ENCODE measurements at places on chromosomes 7 and 10.

GRCh38 chr7:85749696-85750453 is 563.0 kb upstream of the SEMA3D start:
- DNase-seq, result no peak

DNA sequence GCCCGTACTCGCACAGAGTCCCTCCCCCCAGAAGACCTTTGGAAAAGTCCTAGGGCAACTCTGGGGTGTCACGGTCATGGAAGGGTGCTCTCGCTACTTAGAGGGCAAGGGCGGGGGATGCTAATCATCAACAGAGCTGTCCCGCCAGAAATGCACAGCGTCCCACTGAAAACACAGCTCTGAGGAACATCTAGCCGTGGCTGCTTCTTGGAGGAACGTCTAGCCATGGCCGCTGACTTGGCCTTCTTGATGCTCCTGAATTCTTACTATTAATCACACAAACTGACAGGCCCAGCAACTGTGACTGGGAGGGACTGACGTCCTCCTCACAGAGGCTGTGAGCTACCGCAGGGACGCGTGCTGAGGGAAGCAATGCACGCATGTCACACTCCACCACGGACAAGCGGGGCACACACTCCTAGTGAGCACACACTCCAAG is 1.7 kb downstream of the TUBGCP2 start:
- no peak for DNase-seq

- no peak for DNase-seq
These were observed 29.5 kb downstream of the FOXK1 start for GRCh38 chr7:4711634-4712033.

DNA sequence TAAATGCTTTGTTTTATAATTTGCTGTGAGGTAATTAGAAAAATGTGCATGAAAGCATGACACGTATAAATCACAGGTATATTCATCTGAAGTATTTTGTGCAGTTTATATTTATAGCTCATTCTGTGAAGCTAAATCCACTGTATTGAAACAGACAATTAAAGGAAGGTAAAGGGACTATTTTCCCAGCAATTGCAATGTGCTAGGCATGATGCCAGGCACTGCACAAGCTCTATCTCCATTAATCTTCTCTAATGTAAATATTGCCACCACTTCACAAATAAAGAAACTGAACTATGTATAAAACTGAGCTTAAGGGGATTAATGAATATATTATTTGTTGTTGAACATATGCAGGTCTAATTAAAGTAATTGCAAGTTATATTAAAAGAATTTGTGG is 1012.5 kb downstream of the NRG3 start:
- DNase-seq, result no peak

DNA sequence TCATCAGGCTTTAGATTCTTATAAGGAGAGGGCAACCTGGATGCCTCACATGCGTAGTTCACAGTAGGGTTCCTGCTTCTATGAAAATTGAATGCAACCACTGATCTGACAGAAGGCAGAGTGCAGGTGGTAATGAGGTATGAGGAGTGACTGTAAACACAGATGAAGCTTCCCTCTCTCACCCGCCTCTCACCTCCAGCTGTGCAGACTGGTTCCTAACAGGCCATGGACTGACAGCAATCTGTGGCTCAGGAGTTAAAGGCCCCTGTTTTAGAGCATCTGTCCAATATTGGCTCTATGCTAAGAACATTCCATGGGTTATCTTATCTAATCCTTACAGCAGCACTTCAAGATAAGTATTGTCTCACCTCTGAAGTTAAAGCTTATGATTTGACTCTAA is 213.5 kb upstream of the NRP1 start:
- DNase-seq, result no peak

DNA sequence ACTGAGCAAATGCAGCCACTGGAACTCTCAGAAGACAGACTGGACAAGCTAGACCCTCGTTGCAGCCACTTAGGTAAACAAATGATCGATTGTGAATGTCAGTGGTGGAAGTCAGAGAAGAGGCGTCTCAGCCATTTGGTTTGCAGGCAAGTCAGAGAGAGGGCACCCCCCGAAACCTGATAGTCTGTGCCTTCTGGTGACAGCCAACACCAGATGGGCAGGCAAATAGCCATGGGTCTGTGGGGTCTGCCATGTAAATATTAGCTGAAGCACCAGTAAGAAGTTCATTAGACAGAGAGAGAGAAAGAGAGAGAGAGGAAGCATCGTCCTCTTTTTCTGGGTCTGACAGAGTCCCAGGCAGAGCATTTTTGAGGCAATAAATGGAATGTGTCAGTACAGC is 5.4 kb downstream of the PPP1R17 start:
- DNase-seq, result no peak

GRCh38 chr10:60170250-60170649 is 219.4 kb downstream of the ANK3 start:
- DNase-seq, result no peak

- DNase-seq, result no peak
These were observed 270.4 kb upstream of the KLF14 start for GRCh38 chr7:131004371-131004770.

GRCh38 chr7:137453356-137453755 is 109.8 kb upstream of the PTN start:
- no peak for DNase-seq

- DNase-seq, result no peak
These were observed 59.0 kb upstream of the SORCS3 start for GRCh38 chr10:104581884-104582601.

DNA sequence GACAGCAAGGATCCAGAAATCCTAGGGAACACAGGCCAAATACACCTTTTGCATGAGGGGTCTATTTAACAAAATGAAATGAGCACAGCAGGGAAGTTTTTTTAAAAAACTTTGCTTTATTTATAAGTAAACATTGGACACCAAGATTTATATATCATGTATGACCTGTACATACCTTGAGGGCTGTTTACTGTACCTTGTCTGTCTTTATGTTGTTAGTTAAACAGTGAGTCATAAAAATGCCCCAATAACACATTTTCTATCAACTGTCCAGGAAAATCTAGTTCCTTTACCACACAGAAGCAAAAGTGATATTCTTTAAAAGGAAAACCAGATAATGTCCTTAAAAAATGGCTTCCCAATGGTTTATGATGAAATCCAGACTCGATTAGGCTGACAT is 45.1 kb upstream of the AGR3 start:
- no peak for DNase-seq

DNA sequence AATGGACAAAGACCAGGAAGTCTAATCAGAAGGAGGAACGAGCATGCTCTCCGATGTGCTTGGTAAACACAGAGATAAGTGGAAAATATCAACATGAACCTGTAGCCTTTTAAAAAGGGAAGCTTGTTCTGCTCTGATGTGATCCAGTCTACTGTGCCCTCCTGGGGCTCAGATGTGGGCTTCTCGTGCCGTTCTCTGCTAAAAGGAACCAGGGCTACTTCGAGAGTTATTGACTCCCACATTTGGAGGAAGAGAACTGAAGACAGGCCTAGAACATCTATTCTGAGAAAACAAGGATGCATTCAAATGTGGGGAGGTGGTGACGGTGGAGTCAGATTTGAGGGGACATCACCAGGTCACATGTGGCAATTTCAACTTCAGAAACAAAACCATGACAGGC is 325.4 kb downstream of the GLRX3 start:
- no peak for DNase-seq

DNA sequence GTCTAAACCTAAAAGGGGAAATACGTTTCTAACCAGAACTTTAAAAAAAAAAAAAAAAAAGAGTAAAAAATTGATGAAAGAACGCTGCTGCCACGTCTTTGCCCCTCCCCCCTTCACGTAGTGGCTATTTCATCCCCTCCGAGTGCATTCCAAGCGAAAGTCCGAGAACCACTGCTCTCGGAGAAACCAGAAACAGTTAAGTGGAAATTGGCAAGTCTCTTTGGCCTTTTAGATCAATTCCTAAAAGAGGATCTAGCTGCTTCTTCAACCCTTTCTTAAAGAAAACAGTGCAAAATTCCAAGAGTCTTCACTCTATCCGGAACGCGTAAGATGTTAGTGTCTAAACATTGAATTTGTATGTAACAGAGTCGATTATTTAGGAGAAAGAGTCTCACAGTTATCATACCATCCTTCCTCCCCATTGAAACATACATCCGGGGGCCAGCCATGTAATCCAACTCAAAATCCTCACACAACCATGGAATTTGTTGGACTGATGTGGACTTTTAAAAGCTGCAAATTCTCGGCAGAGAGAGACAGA is 1.1 kb downstream of the P4HA1 start:
- peak; percentile 15 for DNase-seq

DNA sequence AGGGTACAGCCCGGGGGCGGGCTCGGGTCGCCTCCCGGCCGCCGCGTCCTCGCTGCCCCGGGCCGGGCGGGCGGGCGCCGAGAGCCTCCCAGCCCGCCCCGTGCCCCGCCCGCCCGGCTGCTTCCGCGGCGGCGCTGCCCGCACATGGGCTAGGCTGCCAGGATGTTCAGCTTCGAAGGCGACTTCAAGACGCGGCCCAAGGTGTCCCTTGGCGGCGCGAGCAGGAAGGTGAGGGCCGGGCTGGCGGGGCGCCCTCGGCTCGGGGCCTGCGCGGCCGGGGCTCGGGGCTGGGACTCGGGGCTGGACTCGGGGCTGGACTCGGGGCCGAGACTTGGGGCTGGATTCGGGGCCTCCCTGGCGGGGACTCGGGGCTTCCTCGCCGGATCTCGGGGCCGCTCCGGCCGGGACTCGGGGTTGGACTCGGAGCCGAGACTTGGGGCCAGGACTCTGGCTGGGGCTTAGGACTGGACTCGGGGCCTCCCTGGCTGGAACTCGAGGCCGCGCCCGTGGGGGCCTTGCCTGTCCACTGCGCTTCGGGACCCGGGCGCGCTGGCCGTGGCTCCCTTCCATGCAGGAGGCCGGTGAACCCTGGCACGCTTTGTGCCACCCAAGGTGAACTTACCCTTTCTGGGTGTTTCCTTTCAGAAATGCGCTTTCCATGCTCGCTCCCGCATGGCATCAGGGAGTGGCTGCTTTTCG is 534 bp downstream of the UBE3C start:
- no peak for DNase-seq

- no peak for DNase-seq
These were observed 324.7 kb upstream of the ZMIZ1 start for GRCh38 chr10:78744056-78744455.

- DNase-seq, result no peak
These were observed 626.2 kb downstream of the SUGCT start for GRCh38 chr7:40760987-40761386.

DNA sequence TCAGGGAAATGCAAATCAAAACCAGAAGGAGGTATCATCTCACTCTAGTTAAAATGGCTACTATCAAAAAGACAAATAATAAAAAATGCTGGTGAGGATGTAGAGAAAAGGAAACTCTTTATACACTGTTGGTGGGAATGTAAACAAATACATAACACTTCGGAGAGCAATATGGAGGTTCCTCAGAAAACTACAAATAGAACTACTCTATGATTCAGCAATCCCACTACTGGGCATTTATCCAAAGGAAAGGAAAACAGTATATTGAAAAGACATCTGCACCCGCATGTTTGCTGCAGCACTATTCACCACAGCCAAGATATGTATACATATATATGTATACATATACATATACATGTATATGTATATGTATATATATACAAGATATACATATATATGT is 94.2 kb downstream of the C10orf90 start:
- no peak for DNase-seq

DNA sequence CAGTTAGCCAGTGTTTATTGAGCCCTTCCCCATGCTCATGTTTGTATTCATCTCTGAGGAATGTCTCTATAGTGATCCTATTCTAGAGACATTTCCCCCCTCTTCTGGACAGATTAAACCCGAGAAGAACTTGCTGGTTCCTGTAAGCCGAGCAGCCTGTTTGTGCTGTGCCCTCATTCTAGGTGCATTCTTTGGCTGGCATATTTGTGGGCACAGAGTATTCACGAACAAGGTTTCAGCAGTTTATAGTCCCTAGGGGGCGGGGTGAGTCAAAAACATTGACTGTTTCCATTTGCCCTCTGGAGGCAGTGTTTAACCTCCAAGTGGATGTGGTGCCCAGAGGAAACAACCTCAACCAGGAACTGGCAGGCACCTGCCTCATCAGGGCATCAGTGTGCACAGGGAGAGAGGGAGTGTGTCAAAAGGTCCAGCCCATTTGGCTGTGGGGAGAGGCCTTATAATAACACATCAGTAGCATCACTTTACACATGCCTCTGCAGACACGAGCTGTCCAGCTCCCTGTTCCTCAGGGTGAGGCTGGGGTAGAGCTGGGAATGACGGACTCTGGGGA is 273.3 kb upstream of the LRGUK start:
- no peak for DNase-seq

All from stimulated activated effector memory CD8-positive, alpha-beta T cell treated with anti-CD3 and anti-CD28 coated beads, Interleukin-12 subunit alpha, Interleukin-12 subunit beta, amount 100 ng/mL, for 72 hours (primary cell).